ENCODE measurements at places on chromosomes 3 and 15. TPM values are rescaled to one million over a fixed set of nuclear protein-coding genes. Genes with fewer than 3 reads are reported as not detected.

Gene NPAP1
- 0.56 TPM for total RNA-seq

DNA sequence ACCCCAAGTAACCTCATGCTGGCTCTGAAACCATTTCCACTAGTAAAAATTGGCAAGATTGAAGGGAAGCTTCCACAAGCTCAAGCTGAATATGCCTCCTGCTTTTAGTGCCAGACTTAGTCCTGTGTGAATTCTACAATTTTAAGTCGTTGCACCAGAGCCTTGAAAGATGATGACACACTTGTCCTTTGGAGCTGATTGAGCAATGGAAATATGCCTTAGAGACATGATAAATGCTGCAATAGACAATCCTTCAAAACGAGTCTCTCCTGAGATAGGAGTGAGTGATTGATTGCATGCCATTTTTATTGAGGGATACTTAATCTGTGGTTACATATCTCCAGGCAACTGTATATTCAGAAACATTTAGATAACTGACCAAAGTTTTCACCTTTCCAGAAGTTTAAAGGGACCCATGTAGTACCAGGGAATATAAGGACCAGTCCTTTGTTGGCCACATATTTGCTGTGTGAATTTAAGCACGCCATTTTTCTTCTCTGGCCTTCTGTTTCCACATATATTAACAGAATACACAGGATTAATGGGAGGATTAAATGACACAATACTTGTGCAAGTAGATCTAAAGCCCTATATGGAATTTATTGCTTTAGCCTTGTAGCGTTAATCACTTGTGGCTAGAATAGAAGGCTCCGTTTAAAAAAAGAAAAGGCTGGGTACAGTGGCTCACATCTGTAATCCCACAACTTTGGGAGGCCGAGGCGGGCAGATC lies 65.1 kb downstream of the PPARG start:
- H3K36me3 ChIP-seq = no peaks in the 10 kb centered on the region
- H3K27ac ChIP-seq = no peak overlapping the region
- DNase-seq = no peak
- H3K27me3 ChIP-seq = no peaks in the 10 kb centered on the region

Gene CRABP1
- not detected for total RNA-seq

Gene ZNF774
- 2.3 TPM for total RNA-seq

DNA sequence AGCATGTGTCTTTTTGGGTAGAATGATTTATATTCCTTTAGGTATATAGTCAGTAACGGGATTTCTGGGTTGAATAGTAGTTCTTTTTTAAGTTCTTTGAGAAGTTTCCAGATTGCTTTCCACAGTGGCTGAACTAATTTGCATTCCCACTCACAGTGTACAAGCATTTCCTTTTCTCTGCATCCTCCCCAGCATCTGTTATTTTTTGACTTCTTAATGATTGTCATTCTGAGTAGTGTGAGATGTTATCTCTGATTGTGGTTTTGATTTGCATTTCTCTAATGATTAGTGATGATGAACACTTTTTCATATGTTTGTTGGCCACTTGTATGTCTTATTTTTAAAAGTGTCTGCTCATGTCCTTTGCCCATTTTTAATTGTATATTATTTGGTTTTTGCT lies 337.6 kb downstream of the EFHB start:
- no peak for DNase-seq
- no peaks in the 10 kb centered on the region for H3K4me1 ChIP-seq
- no peaks in the 10 kb centered on the region for H3K36me3 ChIP-seq
- no peak overlapping the region for H3K4me3 ChIP-seq
- no peak overlapping the region for H3K27ac ChIP-seq
- no peaks in the 10 kb centered on the region for H3K27me3 ChIP-seq

Gene FAM240A
- total RNA-seq = not detected

GRCh38 chr3:9781551-9781950 lies 10.7 kb downstream of the TADA3 start:
- H3K27ac ChIP-seq = no peak overlapping the region
- H3K4me3 ChIP-seq = no peak overlapping the region
- DNase-seq = no peak
- H3K4me1 ChIP-seq = no peaks in the 10 kb centered on the region
- no peaks in the 10 kb centered on the region for H3K36me3 ChIP-seq

Gene TNIK
- total RNA-seq = 2.4 TPM

Gene SLC15A2
- 9.4 TPM for total RNA-seq

- peaks cover 12% of the 10 kb centered on the region for H3K4me1 ChIP-seq
- no peak overlapping the region for H3K27ac ChIP-seq
- no peak overlapping the region for H3K4me3 ChIP-seq
Observed at GRCh38 chr3:171873580-171873979, 30.4 kb downstream of the TMEM212 start.

Gene RAD51
- total RNA-seq = 0.42 TPM

DNA sequence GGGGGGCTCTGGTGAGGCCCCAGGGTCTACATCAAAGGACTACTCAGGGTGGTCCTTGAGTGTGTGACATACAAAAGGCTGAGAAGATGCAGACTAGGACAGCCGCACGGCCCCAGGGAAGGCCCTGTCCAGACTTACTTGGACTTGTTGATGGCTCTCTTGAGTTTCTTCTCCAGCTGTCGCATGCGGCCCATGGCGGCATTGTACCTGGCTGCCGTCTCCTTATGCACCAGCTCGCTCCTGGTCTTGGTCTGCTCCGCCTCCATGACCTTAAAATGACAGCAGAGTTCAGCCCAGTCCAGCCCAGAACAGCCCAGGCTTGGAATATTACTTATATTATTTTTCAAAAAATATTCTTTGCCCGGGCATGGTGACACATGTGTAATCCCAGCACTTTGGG lies 56.0 kb downstream of the CAPN7 start:
- H3K27ac ChIP-seq = no peak overlapping the region
- no peaks in the 10 kb centered on the region for H3K36me3 ChIP-seq
- H3K27me3 ChIP-seq = no peaks in the 10 kb centered on the region
- no peak overlapping the region for H3K4me3 ChIP-seq
- H3K4me1 ChIP-seq = peaks cover 7% of the 10 kb centered on the region
- no peak for DNase-seq

DNA sequence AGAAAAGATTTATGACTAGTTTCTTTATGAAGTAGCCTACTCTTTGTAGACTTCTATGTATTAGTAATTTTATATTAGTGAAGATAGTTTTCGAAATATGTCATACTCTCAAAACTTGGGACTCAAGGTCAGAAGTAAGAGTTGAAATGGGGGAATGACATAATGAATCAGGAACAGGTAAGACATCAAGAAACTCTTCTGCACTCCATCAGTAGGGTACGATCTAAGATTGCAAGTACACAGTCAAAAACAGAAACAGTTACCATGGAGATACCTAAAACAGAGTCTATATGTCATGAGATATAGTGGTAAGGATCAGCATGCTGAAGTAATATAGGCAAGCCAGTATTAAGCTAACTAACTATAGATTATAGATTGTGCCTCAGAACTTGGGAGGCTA lies 187.0 kb upstream of the MLF1 start:
- no peak overlapping the region for H3K4me3 ChIP-seq
- no peak for DNase-seq
- no peaks in the 10 kb centered on the region for H3K4me1 ChIP-seq
- no peak overlapping the region for H3K27ac ChIP-seq
- H3K36me3 ChIP-seq = no peaks in the 10 kb centered on the region

Gene TTC21A
- 6.4 TPM for total RNA-seq

Gene LSAMP
- total RNA-seq = 6.9 TPM

- no peaks in the 10 kb centered on the region for H3K27me3 ChIP-seq
- DNase-seq = no peak
- H3K4me3 ChIP-seq = no peak overlapping the region
- no peaks in the 10 kb centered on the region for H3K4me1 ChIP-seq
Observed at GRCh38 chr3:10284496-10284895, 8.3 kb downstream of the GHRL start.

Gene CLDN11
- 117 TPM for total RNA-seq

DNA sequence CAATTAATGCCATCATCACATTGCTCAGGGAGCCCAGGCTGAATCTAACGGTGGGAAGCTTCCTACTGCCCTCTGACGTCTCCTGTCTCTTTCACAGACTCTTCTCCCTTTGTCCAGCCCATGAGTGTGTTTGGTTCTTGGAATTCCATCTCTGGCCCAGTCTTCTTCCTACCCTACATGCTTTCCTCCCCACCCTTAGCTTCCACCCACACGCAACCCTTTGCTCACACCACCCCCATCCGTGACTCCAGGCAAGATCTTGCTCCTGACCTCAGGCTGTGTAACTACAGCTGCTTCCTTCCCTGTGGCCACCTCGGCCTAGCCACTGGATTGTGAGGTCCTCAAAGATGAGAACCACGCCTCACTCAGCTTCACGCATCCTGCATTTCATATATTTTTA lies 72.3 kb upstream of the THBS1 start:
- no peak overlapping the region for H3K4me3 ChIP-seq
- H3K36me3 ChIP-seq = no peaks in the 10 kb centered on the region
- H3K27me3 ChIP-seq = no peaks in the 10 kb centered on the region
- DNase-seq = no peak
- no peak overlapping the region for H3K27ac ChIP-seq

Gene DZIP1L
- total RNA-seq = 18.9 TPM

GRCh38 chr3:13559764-13560525 lies 11.0 kb downstream of the FBLN2 start:
- H3K27me3 ChIP-seq = no peaks in the 10 kb centered on the region
- DNase-seq = no peak
- H3K36me3 ChIP-seq = no peaks in the 10 kb centered on the region
- no peaks in the 10 kb centered on the region for H3K4me1 ChIP-seq
- no peak overlapping the region for H3K4me3 ChIP-seq
- no peak overlapping the region for H3K27ac ChIP-seq

DNA sequence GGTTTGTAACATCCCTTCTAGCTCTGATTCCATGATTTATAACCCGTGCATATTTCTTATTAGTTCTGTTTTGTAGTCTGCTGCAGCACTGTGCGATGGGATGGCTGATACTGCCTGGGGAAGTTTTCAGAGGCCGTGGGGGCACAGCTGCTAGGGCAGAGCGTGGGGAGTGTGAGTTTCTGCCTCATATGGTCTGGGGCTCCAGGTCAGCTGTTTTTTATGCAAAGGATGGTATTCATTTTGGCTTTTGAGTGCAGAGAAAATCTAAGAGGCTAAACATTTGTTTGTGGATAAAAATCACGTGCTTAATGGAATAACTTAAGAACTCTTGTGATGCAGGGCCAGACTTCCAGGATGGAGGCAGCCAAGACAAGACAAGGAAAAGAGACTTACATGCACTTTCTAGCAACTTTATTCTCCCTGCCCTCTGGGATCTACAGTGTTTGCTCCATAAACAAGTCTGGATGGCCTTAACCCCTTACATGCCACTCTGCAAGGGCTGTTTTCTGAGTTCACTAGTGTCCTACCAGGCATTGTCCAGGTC lies 45.5 kb upstream of the CFAP161 start:
- DNase-seq = no peak
- no peaks in the 10 kb centered on the region for H3K4me1 ChIP-seq
- no peaks in the 10 kb centered on the region for H3K27me3 ChIP-seq

Gene GOLGA6L9
- total RNA-seq = 3.2 TPM

Gene NT5DC2
- total RNA-seq = 76.6 TPM

DNA sequence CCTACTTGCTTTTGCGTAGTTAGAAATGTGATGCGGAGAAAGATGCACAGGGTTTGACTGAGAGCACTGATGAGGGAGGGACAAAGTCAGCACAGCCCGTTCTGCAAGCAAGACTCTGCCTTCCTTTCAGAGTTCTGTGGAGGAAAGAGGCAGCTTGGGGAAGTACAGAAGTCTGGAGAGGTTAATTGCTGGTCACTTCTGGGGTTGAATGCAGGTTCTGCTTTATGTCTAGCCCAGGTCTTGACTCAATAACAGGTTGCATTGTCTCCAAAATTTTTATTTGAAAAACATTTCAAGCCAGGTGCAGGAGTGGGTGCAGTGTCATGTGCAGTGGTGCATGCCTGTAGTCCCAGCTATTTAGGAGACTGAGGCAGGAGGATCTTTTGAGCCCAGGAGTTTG lies 461.7 kb downstream of the NR2F2 start:
- no peaks in the 10 kb centered on the region for H3K4me1 ChIP-seq

DNA sequence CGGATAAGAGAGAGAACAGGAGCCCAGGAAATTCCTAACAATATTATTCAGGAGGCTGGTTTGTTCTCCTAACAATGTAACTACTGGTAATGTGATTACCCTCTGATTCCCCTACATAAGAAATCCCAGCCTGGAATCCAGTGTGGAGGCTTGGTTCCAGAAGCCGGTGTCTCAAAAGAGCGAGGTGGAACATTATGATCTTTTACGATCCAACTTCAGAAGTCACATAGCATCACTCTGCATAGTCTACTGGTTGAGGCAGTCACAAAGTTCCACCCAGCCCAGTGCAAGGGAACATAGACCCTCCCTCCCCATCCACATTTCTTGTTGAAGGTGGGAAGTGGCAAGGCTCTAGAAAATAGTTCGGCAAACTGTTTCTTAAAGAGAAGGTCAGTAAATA lies 81.6 kb upstream of the GALNT15 start:
- peaks cover 20% of the 10 kb centered on the region for H3K4me1 ChIP-seq
- H3K27ac ChIP-seq = no peak overlapping the region
- H3K36me3 ChIP-seq = no peaks in the 10 kb centered on the region
- no peaks in the 10 kb centered on the region for H3K27me3 ChIP-seq
- DNase-seq = no peak
- no peak overlapping the region for H3K4me3 ChIP-seq

Measured in ovary (tissue), 10 donors.